ENCODE measurements at places on chromosomes 1 and 21.

DNA sequence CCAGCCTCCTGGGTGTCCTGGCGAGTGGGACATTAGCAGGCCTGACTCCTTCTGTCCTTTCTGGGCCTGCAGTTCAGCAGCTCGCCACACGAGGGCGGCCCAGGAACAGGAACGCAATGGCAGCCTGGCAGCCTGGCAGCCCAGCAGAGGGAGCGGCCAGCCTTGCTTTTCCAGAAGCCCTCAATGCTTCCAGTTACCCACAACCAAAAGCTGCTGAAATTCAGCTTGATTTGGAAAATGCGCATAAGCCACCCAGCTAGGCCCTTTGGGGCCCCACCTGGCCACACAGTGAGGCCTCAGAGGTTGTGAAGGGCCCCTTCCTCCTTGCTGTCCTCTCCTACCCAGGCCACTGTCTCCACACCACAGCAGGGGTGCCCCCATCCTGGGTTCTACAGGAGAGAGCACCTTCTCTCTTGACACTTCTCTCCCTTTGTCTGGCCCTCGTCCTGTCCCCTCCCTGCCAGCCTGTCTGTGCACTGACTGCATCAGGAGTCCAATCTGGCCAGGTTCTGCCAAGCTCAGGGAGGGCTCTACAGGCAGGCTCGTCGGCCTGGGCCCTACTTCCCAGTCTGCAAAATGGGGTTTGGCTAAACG, 103.4 kb upstream of the VAMP3 start:
- peak; percentile 80 for DNase-seq

GRCh38 chr1:91381844-91382243, 22.8 kb downstream of the HFM1 start:
- DNase-seq = no peak

GRCh38 chr1:161117759-161118581, at the start of the genes NIT1 and PFDN2:
Gene NIT1 (plus strand): TSS chr1:161118105. CDS start chr1:161118177, 72 bp downstream.
Gene PFDN2 (minus strand): TSS chr1:161118037. CDS start chr1:161118026, 11 bp downstream.
- DNase-seq = peak; percentile 73

DNA sequence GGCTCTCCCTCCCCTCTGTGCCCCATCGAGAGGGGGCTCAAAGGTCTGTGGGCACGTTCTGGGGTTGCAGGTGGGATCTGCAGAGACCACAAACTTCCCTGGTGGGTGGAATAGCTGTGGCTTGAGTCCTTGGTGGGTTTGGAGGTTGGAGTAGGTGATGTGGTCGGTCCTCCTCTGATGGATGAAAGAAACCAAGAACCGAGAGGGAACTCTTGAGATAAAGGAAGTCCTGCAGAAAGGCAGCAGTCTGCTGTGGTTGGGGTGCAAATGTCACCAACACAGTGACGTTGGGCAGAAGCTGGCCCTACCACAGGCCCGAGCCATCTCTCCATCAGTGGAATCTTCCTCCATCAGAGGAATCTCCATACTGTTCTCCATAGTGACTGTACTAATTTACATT, 171.8 kb downstream of the FCRL5 start:
- DNase-seq = no peak

DNA sequence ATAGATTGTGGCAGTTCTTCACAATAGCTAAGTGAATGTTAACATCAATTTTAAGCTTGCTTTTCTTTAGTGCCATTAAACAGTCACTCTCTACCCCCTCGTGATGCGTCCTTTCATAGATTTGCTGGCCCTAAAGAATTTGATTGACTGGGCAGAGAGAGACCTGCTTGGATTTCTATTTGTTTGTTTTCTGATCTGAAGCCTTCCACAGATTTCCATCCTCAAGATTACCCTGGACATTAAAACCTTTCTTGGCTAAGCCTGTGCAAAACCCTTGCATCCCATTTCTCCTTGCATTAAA, 17.8 kb downstream of the C1orf21 start:
- no peak for DNase-seq

DNA sequence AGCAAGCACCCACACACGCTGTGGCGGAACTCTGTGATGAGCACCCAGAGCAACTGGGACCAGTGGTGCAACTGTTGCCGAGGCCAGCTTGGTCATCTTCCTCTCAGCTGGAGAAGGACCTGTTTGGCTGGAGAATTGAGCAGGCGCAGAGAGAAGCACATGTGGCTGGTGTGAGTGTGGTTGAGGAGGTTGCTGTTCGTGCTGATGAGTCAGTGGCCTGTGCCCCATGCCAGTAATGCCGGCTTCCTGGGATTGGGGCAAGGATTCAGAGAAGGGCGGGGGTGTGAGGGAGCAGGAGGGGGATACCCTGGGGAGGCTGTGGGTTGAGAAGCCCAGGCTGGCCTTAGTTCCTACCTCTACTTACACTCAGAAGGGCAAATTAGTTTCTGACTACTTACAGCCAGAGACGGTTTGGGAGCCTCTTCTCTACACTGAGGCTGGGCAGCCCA, 57.5 kb upstream of the EPS8L3 start:
- no peak for DNase-seq

Measured in activated gamma-delta T cell treated with anti-CD3 and anti-CD28 coated beads, Interleukin-2, amount 50 U/mL, for 16 hours (primary cell).